Posterior vena cava (tissue), 2 donors: ENCODE measurements at places on chromosomes 6 and 20. TPM values are rescaled to one million over a fixed set of nuclear protein-coding genes. Genes with fewer than 3 reads are reported as not detected.

DNA sequence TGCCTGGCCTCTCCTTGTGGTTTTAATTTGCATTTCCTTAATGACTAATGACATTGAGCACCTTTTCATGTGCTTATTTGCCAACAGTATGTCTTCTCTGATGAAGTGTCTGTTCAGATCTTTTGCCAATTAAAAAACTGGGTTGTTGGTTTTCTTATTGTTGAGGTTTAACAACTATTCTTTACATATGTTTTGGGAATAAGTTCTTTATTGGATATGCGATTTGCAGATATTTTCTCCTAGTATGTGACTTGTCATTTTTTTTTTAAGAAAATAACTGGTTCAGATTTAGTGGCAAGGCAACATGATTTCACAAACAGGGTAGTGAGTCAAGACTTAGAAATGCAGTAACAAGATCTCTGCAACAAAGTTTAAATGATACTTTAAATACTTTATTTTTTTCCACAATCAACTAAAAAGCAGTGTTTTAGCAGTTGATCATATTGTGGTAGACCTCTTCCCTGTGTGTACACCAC, 67.8 kb downstream of the TIAM2 start:
- DNase-seq, result no peak

The HLA-DQA2 gene
- total RNA-seq, result 0.52 TPM

The EDN3 gene
- total RNA-seq, result not detected

GRCh38 chr6:106825156-106825555, 149.4 kb downstream of the CD24 start:
- DNase-seq, result no peak

The NHLRC1 gene
- 1.0 TPM for total RNA-seq

DNA sequence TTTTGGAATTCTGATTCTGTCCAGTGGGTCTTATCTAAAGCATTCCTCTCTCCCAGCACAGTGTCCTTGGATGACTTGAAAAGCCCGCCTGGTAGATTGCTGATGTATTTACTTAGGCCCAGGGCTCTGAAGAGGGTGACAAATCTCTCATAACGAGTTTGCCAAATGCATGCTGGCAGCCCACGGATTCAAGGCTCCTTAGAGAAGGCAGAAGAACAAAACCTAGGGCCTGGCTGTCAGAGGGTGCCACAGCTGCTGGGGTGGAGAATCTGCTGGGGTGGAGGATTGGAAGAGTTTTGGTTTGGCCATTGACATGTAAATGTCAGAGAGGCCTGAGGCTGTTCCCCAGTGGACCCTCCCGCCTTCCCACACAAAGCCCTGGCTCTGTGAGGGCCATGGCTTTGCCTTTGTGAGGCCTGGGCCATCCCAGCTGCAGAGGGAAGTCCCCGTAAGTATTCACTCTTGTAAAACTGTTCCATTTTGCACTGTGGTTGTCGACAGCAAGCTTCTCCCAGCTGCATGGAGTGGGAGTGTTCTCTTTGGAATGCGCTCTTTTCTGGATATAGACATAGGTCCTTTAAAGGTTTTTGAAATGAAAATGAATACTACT, 50.3 kb downstream of the ANKRD6 start:
- DNase-seq, result peak; percentile 78

- no peak for DNase-seq
Observed at GRCh38 chr20:5524896-5525295, 208.1 kb upstream of the PROKR2 start.

The COX4I2 gene
- 6.5 TPM for total RNA-seq

DNA sequence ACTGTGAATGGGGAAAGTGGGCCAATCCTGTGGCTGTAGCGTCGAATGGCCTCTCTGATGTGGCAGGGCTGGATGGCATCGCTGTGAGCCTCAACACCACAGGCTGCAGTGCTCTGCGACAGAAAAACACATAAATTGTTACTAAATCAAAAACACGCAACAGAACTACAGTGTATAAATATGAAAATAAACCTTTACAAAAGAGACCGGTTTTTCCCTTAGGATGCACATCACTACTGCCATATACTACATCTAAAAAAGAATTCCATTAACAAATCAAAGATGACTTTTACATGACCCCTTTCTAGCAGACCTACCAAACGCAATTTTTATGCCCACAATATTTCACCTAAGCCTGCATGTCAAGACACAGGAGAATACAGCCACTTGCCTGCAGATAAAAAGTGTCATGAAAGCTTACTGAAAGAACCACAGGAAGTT, 395.5 kb upstream of the RUNX2 start:
- DNase-seq, result no peak

GRCh38 chr20:57407541-57407956, 16.4 kb downstream of the RBM38 start:
- DNase-seq, result no peak

The NRSN1 gene
- not detected for total RNA-seq

The SALL4 gene
- total RNA-seq, result 0.19 TPM

The QKI gene
- total RNA-seq, result 138 TPM

GRCh38 chr20:61584851-61585250, 332.8 kb downstream of the CDH4 start:
- no peak for DNase-seq

The OTOR gene
- not detected for total RNA-seq

DNA sequence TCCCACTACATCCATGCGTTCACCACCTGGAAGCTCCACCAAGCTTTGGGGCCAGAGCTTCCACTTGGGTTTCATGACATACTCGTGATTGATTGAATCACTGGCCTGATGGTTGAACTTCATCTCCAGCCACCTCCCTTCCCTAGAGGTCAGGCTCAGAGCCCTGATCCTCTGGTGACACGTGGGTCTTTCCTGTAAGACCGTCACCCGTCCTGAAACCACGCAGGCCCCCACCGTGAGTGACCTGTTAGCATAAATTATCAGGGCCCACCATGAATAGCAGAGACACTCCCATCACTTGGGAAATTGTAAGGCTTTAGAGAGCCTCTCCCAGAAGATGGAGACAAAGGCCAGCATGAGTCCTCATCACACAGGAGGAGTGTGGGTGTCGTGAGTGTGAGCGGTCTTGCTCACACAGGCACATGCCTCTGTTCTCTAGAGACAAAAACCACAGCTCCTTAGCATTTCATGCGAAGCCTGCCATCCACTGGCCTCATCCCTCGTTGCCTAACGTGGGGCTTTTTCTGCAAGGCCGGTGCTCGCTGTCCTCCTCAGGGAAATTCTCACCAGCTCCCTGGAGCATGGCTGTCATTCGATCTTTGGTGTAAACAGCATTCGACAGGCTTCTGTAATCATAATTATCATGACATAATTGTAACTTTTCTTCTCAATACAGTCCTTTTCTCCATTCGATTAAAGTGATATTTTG, 65.1 kb upstream of the DUSP22 start:
- DNase-seq, result no peak

GRCh38 chr6:74735304-74735703, 470.5 kb downstream of the COL12A1 start:
- DNase-seq, result no peak

GRCh38 chr6:169884158-169884557, 132.7 kb downstream of the ERMARD start:
- DNase-seq, result peak; percentile 16

DNA sequence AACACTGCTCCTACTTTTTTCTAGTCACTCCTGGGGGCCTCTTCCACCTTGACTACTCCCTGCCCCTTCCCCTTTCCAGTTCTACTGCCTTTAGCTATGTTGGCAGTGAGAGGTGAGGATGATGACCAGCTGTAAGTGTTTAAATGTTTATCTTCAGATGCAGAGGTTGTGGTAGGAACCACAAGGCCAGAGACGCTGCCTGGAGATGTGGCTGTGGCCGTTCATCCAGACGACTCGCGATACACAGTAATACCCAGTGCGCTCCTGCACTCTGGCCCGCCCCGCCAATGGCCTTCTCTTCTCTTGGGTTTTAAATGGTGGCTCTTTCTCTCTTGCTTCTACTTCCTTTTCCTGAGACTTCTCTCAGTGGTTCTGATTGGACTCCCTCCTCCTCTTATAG, 4.6 kb downstream of the VARS2 start:
- DNase-seq, result no peak

GRCh38 chr6:154732538-154733182, 556 bp upstream of the SCAF8 start:
- no peak for DNase-seq

GRCh38 chr20:8353512-8353911, 221.4 kb downstream of the PLCB1 start:
- no peak for DNase-seq

The AVP gene
- not detected for total RNA-seq

DNA sequence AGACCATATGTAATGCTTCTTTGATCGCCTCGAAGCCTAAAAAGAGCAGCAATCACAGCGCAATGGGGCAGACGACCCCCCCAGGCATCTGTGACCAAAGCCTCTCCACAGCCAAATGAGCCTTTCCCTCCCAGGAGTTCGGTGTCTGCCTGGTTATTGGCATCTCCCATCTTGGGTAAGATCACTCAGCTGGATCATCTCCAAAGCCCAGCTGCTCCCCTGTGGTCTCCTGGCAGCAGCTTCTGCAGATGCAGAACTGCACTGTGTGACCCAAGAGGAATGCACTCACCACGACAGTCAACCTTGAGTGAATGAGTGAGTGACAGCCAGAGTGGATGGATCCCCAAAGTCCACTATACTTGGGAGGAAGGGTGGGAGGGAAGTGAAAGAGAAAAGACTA, 44.8 kb upstream of the IYD start:
- no peak for DNase-seq

The SYNDIG1 gene
- 11.3 TPM for total RNA-seq

The VNN1 gene
- total RNA-seq, result 3.0 TPM

The RAE1 gene
- total RNA-seq, result 14.3 TPM

GRCh38 chr6:144094731-144095133, 641 bp downstream of the SF3B5 start:
- DNase-seq, result no peak

- DNase-seq, result no peak
Observed at GRCh38 chr20:21352703-21353102, 44.6 kb downstream of the NKX2-4 start.

DNA sequence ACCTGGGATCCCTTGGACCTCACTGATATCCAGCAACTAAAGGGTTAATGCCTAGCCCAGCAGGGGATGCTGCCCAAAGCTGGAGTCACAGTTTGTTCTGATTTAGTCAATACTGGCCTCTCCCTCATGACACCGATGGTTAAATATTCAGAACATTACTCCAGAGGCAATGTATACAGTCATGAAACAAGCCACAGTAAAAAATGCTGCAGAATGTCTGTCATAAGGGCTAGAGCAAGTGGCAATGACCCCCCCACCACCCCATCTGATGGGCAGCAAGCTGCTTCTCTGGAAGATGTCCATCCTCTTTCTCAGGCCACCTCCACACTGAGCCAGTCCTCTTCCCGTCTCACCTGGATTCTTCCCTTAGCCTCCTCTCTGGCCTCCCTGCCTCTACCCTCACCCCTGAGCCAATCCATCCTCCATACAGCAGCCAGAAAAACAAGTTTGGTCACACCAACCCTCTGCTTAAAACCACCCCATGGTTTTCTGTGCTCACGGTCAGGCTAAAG, 99.0 kb upstream of the KCNG1 start:
- no peak for DNase-seq

GRCh38 chr6:112443179-112444065, 96.3 kb downstream of the RFPL4B start:
- peak; percentile 82 for DNase-seq

DNA sequence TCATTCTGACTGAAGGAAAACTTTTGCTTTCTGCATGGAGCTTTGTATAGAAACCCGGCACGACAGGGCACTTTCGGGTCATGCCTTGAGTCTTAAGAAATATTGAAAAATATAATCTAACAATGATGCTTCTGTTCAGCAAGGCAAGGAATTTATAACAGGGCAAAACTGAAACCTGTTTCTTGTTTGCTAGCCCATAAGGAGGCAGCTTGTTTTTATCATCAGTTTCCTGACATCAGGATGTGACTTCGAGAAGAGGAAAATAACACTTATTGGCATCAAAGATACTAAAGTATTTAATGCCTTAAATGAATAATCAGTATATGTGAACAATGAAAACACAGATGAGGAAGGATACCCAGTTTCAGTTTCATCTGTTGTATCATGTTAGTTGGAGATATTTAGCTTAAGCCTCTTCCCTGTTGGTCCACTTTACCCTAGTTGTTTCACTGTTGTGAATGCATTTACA, 146.5 kb downstream of the CDKAL1 start:
- DNase-seq, result no peak

The LY6G6C gene
- total RNA-seq, result not detected

DNA sequence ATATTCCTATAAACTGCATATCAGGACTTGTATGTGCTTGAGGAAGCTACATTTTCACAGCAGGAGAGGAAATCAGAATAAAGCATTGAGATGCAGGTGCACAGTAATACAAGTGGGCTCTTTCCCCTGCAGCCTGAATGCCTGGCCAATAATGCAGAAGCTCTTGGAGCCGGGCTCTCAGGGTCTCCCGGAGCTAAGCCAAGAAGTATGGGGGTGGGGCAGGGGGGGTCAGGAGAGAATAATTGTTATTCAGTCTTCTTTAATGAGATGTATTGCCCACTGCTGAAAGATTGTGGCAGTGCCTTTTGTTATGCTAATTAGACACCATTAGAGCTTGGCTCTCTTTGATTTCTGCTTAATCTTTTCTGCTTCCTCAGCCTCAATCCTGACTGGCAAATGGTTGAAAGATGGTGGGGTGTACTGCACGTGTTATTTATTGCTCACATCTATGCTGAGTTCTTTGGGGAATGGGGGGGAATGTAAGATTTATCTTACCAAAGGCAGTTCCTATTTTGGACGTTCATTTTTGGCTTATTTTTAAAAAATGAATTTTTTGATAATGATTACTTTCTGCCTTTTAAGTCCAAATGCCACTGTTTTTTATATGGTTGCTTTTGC, 407.6 kb upstream of the SOX4 start:
- DNase-seq, result no peak

- no peak for DNase-seq
Observed at GRCh38 chr6:135282395-135282794, 101.3 kb downstream of the MYB start.

DNA sequence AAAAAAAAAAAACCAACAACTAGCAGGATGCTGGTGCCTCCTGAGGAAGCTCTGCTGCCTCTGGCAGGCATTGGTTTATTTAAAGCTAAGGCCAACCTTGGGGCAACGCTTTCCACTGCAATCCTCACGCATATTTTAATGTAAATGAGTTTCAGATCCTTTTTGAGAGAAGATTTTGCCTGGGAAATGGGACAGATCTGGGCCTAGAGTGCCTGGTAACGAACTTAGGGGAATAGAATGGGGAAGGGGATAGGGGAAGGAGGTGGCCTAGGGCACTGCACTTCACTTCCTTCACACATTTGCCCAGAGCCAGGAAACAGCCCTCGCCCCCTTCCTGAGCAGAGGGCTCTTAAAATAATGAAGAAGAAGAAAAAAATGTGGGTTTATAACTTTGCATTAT, 132.7 kb upstream of the TMEM170B start:
- DNase-seq, result no peak

DNA sequence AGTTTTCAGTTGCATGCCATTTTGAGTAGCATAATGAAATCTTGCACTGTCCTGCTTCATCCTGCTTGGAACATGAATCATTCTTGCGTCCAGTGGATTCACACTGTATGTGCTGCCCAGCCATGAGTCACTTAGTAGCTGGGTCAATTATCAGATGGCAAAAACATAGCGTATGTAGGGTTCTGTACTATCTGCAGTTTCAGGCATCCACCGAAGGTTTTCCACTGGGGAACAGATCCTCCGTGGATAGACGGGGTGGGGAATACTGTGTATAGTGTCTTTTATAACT, 61.4 kb downstream of the IL22RA2 start:
- no peak for DNase-seq
